ENCODE measurements at places on chromosomes 1 and 21.

DNA sequence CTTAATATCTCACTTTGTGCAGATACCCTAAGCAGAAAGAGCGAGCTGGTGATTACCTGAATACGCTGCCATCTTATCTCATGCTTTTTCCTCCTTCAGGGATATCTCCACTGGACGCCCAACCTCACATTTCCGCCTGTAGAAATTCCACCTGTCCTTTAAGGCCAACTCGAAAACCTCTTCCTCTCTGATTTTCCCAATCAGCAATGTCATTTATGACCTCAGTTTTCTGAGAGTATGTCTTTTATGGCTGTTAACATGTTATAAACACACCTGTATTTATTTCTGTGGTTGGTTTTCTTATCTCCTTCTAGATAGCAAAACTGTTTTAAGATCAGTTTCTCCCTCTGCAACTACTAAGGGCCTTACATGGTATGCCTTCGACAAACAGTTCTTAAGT is 41.1 kb downstream of the CD34 start:
- DNase-seq, result no peak

DNA sequence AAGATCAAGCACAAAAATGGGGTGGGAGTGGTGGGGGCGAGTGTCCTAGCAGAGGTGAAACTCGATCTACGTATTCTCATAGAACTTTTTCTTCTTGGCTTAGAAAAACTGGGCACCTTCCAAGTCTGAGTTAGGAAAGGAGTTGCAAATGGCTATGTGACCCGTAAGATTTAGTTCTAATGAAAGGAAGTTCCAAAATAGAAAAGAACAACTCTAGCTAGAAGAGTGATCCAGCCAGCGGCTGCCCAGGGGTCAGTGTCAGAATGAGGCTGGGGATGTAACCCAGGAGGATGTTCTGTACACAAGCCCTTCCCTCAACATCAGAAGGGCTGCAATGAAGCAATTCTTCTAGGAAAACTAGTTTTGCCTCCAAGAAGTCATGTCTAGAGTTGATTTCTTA is 5.2 kb downstream of the MTARC1 start:
- DNase-seq, result no peak

- peak; percentile 40 for DNase-seq
These were observed 49.4 kb upstream of the DESI2 start for GRCh38 chr1:244603498-244603897.

DNA sequence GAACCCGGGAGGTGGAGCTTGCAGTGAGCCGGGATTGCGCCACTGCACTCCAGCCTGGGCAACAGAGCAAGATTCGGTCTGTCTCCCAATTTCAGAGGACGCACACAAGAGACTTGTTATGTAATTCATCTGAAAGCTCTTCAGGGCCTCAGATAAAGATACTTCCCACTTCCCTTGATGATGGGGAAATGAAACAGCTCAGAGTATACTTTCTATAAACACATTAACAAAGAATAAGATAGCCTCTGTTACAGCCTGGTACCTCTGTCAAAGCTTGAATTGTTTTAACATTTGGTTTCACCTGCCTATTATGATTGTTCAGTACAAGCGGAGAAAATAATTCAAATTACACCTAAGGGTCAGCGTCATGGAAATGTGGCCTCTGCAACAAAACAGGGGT is 622.9 kb upstream of the ADGRL4 start:
- DNase-seq, result no peak

GRCh38 chr1:183881387-183882131 is 76.6 kb downstream of the RGL1 start:
- no peak for DNase-seq

DNA sequence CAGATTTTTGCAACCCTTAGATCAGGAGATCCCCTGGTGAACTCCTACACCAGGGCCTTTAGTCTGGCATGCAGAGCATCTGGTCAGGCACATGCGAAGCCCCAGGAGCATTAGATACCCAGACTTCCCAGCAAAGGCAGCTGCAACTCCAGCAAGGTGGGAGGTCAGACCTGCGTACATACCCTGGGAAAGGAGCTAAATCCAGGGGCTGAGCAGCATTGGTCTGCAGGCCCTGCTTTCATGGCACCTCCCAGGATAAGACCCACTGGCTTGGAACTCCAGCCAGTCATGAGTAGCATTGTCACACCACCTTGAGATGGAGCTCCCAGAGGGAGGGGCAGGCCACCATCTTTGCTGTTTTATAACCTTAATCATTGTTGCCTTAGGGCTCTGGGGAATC is 92.3 kb downstream of the KCNT2 start:
- no peak for DNase-seq

- peak; percentile 81 for DNase-seq
These were observed 9.2 kb upstream of the LAD1 start for GRCh38 chr1:201408176-201408833.

DNA sequence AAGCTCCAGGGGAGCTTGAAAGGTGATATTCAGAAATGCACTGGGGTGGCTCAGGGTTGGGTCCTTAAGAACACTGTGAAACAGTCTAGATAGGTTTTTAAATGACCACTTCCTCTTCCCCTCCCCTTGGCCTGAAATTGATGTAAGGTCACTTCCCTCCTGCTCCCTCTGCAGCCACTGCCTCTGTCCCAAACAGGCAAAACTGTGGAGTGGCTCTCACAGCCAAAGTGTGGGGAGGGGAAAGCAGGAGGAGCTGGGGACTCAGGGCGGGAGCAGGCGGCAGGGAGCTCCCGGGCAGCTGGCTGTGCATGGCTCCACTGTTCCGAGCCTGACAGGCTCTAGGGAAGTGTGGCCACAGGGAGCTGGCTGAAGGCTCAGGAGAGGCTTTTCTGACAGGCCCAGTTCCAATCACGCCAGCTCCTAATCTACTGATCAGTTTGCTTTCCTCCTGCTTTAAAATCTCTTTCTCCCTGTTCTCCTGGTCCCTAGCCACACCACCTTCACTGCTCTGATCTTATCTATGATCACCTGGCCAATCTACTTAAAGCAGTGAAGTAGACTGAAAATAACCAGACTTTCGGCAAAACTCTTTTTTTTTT is 5.1 kb upstream of the CSRP1 start:
- peak; percentile 76 for DNase-seq

- no peak for DNase-seq
These were observed 61.9 kb downstream of the PTPRU start for GRCh38 chr1:29298246-29298645.

DNA sequence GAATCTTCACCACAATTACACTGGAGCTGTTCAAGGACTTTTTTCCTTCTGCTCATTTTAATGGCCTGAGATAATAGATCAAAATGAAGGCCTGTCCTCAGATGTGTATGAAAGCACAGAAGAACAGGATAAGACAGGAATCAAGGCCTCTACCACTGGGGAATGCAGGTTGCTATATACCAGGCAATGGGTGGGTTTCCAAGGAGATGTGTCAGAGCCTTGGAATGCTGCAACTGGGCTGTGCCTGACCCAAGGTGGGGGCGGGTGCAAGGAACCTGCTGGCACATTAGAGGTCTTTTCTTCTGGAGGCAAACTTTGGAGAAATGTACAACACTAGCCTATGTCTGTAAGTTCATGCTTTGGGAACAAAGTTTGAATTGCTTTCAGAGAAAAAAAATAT is 21.7 kb upstream of the LAMC2 start:
- DNase-seq, result no peak

GRCh38 chr1:59415881-59416280 is 119.0 kb downstream of the FGGY start:
- no peak for DNase-seq

DNA sequence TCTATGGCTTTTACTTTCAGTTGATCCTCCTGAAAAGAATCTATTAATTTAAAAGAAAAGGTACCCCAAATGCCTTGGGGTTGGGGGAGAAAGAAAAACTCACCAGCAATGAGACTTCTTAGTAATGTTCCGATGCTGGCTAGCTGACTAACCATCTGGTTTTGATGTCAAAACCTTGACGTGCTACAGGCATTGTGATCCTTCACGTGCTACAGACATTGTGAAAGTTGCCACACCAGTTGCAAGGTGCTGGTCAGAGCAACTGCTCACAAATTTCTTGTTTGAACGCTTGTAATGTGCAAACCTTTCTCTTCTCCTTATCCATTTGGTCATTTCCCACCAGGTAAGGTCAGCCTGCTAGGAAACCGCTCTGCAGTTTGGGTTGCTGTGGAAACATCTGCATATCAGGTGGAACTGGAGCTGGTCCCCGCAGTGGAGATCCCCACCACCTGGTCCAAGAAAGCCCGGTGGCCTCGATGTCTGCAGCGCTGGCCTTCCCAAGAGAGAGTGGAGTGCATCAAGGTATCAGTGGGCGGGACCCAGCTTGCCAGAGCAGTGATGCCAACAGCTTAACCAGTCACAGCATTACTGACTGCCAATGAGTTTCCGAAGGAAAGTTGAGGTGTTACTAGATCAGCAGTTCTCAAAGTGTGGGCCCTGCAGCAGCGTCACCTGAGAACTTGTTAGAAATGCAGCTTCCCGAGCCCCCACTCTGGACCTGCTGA is 16.1 kb downstream of the MAB21L3 start:
- DNase-seq, result no peak

DNA sequence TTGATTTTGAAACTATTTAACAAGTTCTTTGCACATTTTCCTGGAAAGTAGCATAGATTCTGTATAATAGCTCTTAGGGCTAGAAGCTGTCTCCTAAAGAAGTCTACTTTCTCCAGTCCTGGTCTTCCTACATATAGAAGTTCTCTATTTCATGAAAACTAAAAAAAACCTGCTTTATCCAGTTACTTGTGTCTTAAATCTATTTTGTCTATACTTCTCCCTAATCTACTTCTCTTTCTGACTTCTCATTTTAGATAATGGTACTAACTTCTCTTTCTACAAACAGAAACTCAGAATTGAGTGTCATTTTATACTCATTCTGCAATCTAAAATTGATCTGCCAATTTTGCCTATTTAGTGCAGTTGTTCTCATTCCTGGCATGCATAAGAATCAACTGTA is 28.7 kb downstream of the PDE4B start:
- peak; percentile 69 for DNase-seq

DNA sequence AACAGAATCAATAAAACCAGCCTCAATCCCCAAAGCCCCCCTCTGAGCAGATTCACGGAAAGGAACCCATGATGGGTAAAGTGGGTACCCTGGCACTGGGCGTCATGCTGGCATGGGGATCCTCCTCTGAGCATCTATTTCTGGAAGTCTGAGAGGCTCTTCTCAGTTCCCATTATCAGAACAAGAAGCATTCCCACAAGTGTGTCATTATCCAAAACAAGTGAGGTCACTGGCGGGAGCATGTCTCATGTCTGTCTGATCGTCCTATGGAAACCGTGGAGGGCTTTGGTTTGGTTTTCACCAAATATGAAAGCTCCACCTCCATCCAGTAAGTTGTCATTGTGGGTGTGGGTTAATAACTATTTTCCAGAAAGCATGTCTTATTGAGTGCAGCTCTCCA is 70.7 kb downstream of the PGM1 start:
- DNase-seq, result no peak

DNA sequence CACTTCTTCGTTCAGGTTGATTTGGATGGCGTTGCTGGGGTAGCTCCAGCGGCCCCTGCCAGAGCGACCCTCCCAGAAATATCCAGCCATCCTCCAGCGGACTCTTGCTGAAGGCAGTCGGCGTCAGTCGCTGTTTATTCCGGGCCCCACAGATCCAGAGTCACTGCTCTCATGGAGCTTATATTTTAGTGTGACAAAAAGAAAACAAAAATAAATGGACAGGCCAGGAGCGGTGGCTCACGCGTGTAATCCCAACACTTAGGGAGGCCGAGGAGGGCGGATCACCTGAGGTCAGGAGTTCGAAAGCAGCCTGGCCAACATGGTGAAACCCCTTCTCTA is 791 bp upstream of the CFAP298 start:
- DNase-seq, result no peak

DNA sequence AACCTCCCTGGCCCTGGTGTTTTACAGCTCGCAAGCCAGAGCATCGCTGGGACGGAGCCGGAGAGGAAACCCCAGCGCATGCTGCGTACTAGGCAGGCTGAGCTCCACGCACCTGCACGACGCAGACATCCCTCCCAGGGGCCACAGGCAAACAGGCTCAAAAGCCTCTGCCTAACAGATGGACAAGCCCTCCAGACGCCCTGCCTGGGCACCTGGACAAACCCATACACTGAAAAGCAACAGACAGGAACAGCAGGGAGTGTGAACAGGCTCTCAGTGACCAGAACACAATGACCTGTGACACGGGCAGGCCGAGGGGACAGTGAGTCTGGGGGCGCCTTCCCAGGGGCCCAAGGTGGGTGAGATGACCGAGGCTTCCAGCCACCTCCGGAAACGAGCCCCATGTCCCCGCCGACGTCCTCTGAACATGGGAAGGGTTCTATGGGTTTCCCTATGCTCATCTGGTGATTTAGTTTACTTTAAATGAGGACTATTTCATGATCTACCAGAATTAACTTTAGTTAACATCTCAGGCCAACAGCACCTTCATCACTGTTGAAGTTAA is 40.3 kb downstream of the NPHP4 start:
- DNase-seq, result no peak

GRCh38 chr1:201463071-201463552 is 5.9 kb downstream of the PHLDA3 start:
- no peak for DNase-seq

- no peak for DNase-seq
These were observed 135.2 kb upstream of the RUNX3 start for GRCh38 chr1:25065321-25065721.

DNA sequence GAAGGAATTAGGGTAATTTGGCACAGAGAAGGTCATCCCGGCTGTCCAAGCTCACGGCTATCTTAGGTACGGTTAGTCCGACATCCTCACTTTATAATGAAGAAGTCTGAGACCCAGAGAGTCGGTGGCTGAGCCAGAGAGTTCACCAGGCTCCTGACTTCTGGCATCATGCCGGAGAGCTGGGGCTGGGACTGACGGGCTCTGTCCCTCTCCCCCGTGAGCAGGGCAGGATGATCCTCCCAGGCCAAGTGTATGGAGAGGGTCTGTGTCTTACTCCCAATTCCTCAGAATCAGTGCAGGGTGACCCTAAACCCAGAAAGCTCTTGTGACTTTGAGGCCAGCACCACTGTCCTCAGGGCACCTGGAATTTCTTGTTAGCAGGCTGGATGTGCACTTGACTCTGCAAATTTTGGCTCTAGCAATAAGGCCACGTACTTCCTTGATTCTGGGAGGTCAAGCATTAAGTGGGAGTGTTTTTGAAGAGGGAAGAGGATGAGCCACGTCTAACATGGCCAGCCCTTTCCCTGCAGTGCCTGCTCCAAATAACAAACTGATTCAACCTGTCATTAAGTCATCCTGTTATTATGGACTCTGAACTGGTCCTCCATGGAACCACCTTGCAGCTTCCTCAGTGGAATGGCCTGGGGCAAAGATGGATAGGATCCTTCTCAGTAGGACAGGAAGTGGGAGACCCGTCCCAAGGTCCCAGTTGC is 20.8 kb upstream of the BTG2 start:
- peak; percentile 74 for DNase-seq

DNA sequence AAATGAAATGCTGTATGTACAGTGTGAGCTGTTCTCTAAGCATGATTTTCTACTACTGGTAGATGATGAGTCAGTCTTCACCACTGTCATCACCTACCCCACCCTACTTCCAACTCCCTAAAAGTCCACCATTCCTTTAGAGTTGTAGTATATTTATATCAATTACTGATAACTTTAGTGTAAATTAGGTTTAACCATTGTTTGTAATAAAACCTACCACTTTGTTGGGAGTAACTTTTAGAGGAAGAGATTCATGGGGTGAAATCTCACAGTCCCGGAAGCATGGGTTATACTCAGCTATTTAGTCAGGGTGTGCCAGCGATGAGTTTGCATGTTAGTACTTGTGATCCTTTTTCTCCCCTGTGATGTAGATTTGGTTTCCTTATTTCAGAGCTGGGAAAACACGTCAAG is 17.1 kb downstream of the MORC3 start:
- no peak for DNase-seq

Measured in suppressor macrophage (primary cell).